ENCODE measurements at places on chromosomes 3 and 15.
A peak's percentile ranks its signal among the peaks of the same experiment; 100 is the strongest.

DNA sequence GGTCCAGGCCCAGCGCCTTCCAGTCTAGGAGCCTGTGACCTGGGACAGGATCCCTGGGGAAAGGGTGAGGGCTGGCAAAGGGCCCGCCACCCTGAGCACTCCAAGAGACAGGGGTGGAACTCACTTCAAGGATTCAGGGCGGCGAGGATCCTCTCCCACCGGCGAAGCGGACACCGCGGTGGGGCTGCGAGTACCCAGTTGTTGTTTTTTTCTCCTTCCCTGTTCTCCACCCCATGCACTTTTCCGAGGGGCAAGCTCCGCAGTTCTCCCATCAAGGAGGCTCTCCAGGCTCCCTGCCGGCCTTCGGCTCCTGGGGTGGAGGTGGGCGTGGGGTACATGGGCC is 387 bp upstream of the PAQR5 start:
- DNase-seq: no peak

GRCh38 chr15:65087411-65087810 is 10.9 kb downstream of the KBTBD13 start:
- DNase-seq: no peak

- no peak for DNase-seq
Measured at GRCh38 chr3:59327376-59327808, 277.6 kb upstream of the CFAP20DC start.

GRCh38 chr15:86591994-86592735 is 512.5 kb downstream of the AGBL1 start:
- no peak for DNase-seq

DNA sequence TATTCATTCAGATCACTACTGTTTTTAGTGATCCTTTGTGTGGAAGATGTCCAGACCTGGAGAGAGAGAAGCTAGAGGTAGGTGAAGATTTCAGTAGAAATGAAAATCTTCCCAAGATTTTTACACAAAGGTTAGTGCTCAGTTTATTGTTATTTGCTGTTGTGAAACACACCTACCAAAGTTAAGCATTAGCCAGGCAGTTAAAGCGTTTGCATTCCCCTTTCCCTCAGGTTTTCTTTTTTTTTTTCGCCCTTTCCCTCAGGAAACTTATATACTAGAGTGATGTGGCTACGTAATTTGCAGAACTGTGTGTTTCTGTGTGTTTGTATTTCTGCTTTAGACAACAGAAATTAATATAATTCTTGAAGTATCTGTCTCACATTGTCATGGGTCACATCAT is 34.5 kb downstream of the USP3 start:
- DNase-seq: no peak

DNA sequence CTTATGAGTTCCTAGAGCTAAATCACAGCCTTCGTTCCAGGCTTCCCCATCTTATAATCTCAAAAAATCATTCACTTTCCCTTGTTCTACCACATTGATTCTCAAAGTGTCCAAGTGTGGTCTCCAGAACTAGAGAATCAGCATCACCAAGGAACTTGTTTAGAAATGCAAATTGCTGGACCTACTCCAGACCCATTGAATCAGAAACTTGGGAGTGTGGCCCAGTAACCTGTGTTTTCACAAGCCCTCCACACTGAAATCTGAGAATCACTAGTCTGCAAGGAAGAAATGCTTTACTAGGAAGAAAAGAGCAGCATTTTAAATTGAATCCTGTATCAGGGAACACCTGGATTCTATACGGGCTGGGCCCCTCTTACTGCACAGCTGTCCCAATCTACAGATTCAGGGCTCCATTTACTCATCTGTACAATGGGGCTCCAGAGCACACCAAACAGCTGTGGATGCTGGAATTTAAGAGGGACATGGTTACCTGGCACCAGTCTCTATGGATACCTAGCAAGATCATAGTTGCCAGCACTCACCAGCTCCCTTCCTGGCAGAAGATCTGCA is 3.9 kb downstream of the MEGF11 start:
- DNase-seq: no peak

DNA sequence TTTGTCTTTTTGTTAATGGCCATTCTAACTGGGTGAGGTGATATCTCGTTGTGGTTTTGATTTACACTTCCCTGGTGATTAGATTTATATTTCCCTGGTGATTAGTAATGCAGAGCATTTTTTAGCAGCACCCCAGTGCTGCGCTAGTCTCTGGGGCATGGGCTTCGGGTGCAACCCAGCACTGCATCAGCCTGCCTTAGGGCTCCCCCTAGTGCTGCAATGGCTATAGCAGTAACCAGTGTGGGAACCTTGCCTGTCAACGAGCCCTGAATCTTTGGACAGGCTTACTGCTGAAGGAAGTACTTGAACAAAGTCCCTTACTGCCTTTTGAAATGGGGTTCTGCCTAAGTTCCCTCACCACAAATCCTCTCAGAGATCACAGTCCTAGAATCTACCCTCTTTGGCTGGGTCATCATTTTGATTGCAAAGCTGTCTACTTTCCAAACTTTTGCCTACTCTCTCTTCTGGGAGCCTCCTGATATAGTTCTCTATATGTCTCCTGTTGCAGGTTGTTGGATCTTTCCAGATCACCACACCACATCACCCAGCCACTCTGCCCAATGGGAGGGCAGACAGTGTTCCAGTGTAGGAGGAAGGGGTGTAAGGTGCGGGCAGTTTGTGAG is 79.2 kb upstream of the CCNL1 start:
- DNase-seq: peak; percentile 89

DNA sequence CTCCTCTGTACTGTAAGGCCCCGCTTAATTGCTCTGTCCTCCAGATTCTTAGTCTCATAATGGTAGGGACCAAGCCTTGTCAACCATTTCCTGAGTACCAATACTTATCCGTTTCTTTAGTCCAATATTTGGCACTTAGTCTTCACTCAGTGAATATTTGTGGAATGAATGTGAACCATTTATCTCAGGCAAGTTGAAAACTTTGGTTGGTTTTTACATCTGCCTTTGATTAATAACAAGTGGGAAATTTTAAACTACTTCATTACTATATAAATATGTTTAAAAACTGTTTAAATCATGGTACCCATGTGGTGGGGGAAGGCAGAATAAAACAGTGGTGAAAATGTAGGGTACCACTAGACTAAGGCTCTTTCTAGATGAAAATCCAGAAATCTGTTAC is 15.2 kb downstream of the CA12 start:
- no peak for DNase-seq

GRCh38 chr3:94024385-94024784 is 4.0 kb downstream of the STX19 start:
- no peak for DNase-seq

- no peak for DNase-seq
Measured at GRCh38 chr3:152885076-152885475, 50.1 kb downstream of the P2RY1 start.

- DNase-seq: no peak
Measured at GRCh38 chr3:102165367-102165766, 269.4 kb upstream of the ZPLD1 start.

GRCh38 chr15:83063551-83063950 is 3.5 kb downstream of the BTBD1 start:
- DNase-seq: no peak
